Upper lobe of left lung (tissue), 6 donors: ENCODE measurements at places on chromosomes 2 and 18. TPM values are rescaled to one million over a fixed set of nuclear protein-coding genes. Genes with fewer than 3 reads are reported as not detected.

ITGB6 gene
- 64.1 TPM for total RNA-seq

- H3K4me3 ChIP-seq: peak overlapping the region; percentile 70
- peak; percentile 30 for DNase-seq
- H3K27ac ChIP-seq: peak overlapping the region; percentile 80
- H3K4me1 ChIP-seq: peaks cover 21% of the 10 kb centered on the region
These were observed 1.2 kb downstream of the TCF7L1 start for GRCh38 chr2:85134255-85134895.

DNA sequence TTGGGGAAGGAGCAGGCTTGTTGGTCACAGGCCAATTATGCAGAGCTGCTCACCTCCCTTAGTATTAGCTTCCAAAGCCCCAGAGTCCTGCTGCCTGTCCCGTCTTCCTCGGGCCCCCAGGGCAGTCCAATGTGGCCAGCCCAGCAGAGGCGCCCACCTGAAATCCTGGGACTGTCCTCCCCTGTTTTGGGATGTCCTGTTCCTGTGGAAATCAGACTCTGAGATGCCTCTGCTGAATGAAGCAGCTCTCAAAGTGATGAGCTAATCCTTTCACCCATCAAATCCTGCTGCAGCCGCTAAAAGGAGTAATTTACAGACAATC, 105.3 kb downstream of the CABLES1 start:
- no peak overlapping the region for H3K4me3 ChIP-seq
- peaks cover 1% of the 10 kb centered on the region for H3K36me3 ChIP-seq
- DNase-seq: no peak
- no peak overlapping the region for H3K27ac ChIP-seq

DNA sequence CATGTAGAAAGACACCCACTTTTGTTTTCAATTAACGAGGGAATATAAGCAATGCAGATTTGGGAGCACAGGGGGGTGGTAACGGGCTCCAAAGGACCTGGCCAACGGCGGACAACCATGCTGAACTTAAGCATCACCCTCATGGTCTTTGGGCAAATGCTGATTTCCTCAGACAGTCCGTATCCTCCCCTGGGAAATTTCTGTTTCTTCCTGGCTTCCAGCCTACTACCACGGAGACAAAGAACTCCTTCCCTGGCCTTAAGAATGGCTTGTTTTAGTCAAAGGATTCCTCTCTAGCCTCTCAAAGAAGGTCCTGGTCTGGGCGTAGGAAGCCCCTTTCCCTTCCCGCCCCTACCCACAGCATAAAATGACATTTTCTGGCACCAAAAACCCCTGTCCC, 34.3 kb downstream of the EN1 start:
- DNase-seq: no peak
- H3K4me1 ChIP-seq: peaks cover 7% of the 10 kb centered on the region
- no peaks in the 10 kb centered on the region for H3K27me3 ChIP-seq

RBFA gene
- total RNA-seq: 19.2 TPM

GALNT5 gene
- total RNA-seq: 23.9 TPM

- H3K4me1 ChIP-seq: no peaks in the 10 kb centered on the region
- H3K4me3 ChIP-seq: no peak overlapping the region
- H3K27me3 ChIP-seq: no peaks in the 10 kb centered on the region
- no peaks in the 10 kb centered on the region for H3K36me3 ChIP-seq
These were observed 7.6 kb downstream of the SERPINE2 start for GRCh38 chr2:224031358-224031970.

DNA sequence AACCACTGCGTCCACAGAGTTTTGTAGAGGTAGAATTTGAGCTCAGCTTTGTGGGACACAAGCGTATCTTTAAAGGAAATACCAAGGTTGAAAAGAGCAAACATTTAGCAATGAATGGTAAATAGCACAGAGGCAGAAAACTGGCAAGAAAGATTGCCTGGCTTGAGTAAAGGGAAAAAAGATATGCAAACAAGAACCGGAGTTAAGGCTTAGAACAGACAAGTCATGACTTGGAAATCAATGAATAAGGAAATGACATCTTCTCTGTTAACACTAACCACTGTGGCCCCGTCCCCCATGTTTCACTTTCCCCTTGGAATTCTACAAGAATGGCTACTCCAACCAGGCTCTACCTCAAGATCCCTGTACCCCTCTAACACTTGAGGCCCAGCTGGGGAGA, 3.8 kb downstream of the STAM2 start:
- no peak overlapping the region for H3K4me3 ChIP-seq
- H3K27ac ChIP-seq: peak overlapping the region; percentile 70
- DNase-seq: no peak
- no peaks in the 10 kb centered on the region for H3K27me3 ChIP-seq

DNA sequence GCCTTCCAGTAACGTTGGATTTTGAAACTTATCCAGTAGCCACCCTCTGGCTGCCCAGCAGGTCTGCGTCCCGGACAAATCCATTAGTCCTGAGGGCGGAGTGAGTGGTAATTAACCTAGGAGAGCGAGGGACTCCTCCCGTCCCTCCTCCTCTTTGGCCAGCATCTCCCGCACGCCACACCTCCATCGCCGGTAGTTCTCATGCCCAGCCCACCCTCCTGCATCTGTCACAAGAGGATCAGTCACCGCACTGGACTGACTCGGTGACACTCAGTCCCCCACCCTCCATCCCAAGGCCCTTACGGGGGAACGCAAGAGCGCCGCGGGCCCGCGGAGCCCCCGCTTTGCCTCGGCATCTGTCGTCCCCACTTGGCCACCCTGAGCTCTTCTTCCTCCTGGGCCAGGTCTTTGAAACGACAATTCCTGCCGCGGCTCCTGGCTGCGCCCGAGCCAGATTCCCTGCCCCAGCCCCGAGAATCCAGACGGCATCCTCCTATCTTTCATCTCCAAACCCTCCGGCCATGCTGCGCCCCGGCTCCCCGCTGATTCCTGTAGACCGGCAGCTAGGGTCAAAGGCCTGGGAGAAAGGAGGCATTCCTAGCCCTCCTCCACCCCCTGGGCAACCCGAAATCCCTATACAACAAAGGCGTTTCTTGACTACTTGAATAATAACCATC, 77.5 kb downstream of the EIF2AK3 start:
- H3K36me3 ChIP-seq: peaks cover 2% of the 10 kb centered on the region
- no peak overlapping the region for H3K27ac ChIP-seq
- H3K27me3 ChIP-seq: no peaks in the 10 kb centered on the region

MMADHC gene
- 21.1 TPM for total RNA-seq

SNTG2 gene
- total RNA-seq: 1.7 TPM

FASTKD2 gene
- 32.3 TPM for total RNA-seq

DNA sequence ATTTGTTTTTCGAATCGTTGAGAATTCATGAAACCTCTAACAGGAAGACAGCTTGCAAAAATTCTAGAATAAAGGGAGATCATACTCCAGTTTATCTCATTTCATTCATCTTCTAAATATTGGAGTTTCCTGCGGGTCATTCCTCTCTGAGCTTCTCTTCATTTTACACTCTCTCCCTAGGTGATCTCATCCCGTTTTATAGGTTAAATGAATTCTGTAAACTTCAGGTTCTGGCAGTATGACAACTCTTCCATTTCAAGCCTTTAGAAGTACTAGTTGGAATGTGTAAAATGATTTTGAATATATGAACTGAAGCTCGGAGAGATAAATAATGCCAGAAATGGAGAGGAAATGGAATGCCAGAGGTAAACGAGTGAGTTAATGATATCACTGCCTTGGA, 312.4 kb downstream of the METTL4 start:
- no peaks in the 10 kb centered on the region for H3K36me3 ChIP-seq
- H3K4me1 ChIP-seq: no peaks in the 10 kb centered on the region
- no peaks in the 10 kb centered on the region for H3K27me3 ChIP-seq
- H3K4me3 ChIP-seq: no peak overlapping the region
- no peak for DNase-seq
- no peak overlapping the region for H3K27ac ChIP-seq

GRCh38 chr2:208407667-208408066, 1.1 kb downstream of the PTH2R start:
- no peak overlapping the region for H3K27ac ChIP-seq
- H3K27me3 ChIP-seq: peaks cover 12% of the 10 kb centered on the region
- no peaks in the 10 kb centered on the region for H3K36me3 ChIP-seq

DNA sequence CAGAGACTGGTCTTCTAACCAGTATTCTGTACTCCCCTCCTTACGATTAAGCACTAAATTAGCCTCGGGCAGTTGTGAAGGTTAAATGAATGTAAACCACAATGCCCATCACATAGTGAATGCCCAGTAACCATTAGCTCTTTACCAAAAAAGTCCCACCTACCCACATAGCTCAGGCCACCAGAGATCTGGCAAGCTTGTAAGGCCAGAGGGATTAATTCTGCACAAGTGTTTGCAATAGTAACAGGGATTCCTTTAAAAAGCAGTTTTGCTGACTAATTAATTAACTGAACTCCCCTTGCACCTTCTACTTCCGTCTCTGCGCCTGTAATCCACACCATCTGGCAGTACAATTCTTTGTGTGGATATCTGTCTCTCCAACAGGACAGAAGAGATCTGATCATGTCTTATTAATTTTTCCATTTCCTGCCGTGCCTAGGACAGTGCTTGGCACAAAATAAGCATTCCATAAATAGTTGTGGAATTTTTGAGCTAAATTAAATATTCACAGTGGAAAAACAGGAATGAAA, 36.2 kb upstream of the IGFBP2 start:
- H3K27ac ChIP-seq: no peak overlapping the region
- peaks cover 17% of the 10 kb centered on the region for H3K4me1 ChIP-seq
- no peak for DNase-seq
- H3K4me3 ChIP-seq: no peak overlapping the region

GRCh38 chr2:195741191-195741590, 84.2 kb downstream of the SLC39A10 start:
- no peak overlapping the region for H3K4me3 ChIP-seq
- no peaks in the 10 kb centered on the region for H3K4me1 ChIP-seq
- no peak overlapping the region for H3K27ac ChIP-seq
- DNase-seq: no peak
- H3K27me3 ChIP-seq: no peaks in the 10 kb centered on the region

- peaks cover 3% of the 10 kb centered on the region for H3K4me1 ChIP-seq
- no peak for DNase-seq
- peaks cover 96% of the 10 kb centered on the region for H3K36me3 ChIP-seq
These were observed 19.8 kb downstream of the VPS4B start for GRCh38 chr18:63402246-63403162.

DNA sequence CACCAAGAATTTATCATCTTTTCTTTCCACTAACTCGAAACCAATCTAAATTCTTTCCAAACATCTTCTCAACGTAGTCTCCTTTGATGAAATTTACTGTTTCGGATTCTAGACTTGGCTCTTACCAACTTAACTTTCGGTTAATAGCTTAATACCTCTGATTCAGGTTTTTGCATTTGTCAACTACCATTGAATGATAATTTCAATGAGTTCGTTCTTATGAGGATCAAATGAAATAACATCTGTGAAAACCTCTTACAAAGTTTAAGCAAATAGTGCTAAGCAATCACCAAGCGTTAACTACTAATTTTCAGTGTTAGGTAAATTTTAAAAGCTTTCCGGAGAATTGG, 593 bp upstream of the NRBP1 start:
- H3K36me3 ChIP-seq: no peaks in the 10 kb centered on the region
- no peak for DNase-seq
- peaks cover 33% of the 10 kb centered on the region for H3K4me1 ChIP-seq

HDAC4 gene
- total RNA-seq: 49.6 TPM

DNA sequence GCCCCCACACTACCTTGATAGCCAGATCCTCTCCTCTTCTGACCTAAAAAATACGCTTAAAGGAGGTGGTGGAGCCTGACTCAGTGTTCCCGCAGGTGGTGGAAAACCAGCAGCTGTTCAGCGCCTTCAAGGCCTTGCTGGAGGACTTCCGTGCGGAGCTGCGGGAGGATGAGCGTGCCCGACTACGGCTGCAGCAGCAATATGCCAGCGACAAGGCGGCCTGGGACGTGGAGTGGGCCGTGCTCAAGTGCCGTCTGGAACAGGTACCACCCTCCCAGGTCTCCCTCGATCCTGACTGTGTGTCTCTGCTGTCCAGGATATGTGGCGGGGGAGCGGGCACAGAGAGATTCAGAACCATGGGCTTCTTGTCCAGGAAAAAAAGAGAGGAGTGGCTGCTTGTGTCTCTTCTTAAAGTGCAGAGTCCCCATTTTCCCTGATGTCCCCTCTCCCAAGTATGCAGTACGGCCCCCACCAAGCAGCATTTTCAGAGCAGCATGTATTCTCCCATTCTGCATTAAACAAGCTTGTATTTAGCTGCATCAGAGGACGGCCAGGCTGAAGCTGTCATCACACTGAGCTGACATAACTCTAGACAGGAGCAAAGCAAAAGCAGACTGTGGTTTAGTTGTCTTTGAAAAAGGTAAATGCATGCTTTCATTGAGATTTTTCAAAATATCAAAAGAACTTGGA, 101.6 kb downstream of the MTCL1 start:
- no peaks in the 10 kb centered on the region for H3K36me3 ChIP-seq
- H3K27me3 ChIP-seq: no peaks in the 10 kb centered on the region
- H3K4me1 ChIP-seq: no peaks in the 10 kb centered on the region
- no peak overlapping the region for H3K27ac ChIP-seq

ASNSD1 gene
- 34.3 TPM for total RNA-seq

DNA sequence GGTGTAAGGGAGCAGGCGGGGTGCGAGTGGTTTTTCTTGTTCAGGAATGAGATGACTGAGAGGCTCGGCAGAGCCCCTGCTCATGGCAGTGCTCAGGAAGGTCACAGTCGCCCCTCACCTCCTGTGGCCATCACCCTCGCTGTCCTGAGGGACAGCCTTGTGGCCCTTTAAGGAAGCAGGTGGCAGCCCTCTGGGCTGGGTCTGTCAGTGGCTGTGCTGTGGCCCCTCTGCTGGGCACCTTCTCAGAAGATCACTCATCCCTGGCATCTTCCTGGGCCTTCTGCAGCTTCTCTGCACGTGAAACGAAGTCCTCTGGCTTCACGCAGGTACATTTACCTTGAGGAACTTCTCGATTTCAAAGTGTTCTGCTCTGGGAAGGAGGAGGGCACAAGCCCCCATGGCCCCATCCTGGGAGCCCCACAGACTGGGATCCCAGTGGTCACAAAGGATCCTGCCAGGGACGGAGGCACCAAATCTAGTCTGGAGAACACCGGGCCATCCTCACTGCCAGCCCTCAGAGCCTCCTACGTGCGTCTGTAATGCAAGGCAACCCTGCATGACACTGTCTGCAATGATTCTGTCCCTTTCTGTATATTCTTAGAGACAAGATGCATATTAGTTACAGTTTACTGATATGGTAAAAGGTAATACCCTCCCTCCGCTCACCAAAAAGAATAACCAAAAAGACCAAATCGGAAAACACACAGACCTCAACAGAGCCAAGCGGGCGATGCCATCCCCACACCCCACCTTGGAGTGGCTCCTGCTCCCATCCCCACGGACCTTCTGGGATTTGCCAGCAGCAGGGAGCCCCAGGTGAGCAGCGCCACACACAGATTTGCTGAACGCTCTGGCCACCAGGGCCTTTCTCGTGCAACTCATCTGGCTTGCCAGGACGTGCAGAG, 25.9 kb upstream of the FAHD2A start:
- no peak overlapping the region for H3K4me3 ChIP-seq
- DNase-seq: no peak
- no peaks in the 10 kb centered on the region for H3K27me3 ChIP-seq
- H3K4me1 ChIP-seq: no peaks in the 10 kb centered on the region

RASGRP3 gene
- 12.1 TPM for total RNA-seq

MBOAT2 gene
- 24.4 TPM for total RNA-seq

GRB14 gene
- 3.0 TPM for total RNA-seq

GRCh38 chr2:42128721-42129486, 40.2 kb upstream of the EML4 start:
- H3K27ac ChIP-seq: no peak overlapping the region
- no peak overlapping the region for H3K4me3 ChIP-seq
- no peaks in the 10 kb centered on the region for H3K27me3 ChIP-seq
